ENCODE measurements at places on chromosomes 16 and 17.

GRCh38 chr17:76038050-76038449 is 10.9 kb upstream of the EVPL start:
- ATAC-seq = no peak

DNA sequence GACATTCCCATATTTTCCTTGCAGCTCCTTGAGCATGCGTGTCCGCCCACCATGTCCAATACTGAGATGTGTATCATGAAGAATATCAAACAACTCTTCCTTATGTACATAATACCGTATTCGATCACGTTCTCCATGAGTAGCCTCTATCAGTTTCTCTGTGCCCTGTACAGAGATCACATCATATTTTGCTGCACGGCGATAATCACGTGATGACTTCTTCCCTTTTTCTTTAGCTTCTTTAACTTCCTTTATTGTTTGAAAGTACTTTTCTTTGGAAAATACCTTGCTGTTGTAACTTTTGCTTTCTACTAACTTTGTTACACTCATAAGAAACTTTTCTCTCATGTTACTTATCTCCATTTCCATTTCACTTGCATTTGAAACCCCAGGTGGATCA is 6.6 kb downstream of the KRABD2 start:
- no peak for ATAC-seq

- ATAC-seq = peak; percentile 20
Observed at GRCh38 chr16:3992297-3993051, 112.0 kb upstream of the CREBBP start.

DNA sequence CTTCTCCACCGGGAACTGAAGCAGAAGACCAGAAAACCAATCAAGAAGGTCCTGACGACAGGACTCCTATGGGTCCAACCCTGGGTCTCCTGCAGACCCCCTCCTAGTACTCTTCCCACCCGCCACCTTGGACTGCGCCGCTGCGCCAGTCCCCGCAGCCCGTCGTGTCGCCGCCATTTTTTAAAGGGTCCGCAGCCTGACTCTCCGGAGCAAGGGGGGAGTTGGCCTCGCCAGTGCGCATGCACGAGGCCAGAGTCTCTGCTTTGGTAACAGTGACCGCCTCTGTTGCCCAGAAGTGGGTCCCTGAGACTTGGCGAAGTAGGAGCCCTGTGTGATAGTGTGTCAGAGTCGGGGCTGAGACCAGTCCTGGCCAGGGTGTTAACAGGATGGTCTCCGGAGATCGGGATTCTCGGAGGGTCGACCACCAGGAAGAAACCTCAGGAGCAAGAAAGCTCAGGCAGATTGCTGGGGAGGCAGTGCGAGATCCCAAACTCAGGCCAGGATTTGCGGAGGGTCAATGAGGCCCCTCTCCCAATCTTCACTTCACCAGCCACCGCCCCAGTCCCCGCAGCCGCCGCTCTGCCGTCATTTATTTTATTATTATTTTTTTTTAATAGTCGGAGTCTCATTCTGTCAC is 612.5 kb downstream of the KCNJ18 start:
- peak; percentile 24 for ATAC-seq

DNA sequence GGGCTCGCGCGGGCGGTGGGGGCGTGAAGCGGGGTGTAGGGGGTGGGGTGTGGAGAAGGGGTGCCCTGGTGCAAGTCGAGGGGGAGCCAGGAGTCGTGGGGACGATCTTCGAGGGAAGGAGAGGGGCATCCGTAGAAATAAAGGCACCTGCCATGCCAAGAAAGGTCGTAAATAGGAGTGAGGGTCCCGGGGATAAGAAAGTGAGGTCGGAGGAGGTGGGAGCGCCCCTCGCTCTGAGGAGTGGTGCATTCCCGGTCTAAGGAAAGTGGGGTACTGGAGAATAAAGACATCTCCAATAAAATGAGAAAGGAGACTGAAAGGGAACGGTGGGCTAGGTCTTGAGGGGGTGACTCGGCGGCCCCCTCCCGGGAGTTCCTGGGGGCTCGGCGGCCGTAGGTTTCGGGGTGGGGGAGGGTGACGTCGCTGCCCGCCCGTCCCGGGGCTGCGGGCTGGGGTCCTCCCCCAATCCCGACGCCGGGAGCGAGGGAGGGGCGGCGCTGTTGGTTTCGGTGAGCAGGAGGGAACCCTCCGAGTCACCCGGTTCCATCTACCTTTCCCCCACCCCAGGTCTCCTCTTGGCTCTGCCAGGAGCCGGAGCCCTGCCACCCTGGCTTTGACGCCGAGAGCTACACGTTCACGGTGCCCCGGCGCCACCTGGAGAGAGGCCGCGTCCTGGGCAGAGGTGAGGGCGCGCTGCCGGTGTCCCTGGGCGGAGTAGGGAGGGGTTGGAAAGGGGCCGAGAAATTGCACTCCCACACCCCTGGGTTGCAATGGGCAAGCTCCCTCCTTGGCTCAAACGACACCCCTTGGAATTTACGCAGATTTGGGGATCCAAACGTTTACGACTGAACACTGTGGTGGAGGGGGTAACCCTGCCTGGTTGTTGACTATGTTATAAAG is 888 bp downstream of the CDH1 start:
- ATAC-seq = peak; percentile 14

GRCh38 chr17:73343168-73343634 is 31.4 kb upstream of the CDC42EP4 start:
- ATAC-seq = no peak

DNA sequence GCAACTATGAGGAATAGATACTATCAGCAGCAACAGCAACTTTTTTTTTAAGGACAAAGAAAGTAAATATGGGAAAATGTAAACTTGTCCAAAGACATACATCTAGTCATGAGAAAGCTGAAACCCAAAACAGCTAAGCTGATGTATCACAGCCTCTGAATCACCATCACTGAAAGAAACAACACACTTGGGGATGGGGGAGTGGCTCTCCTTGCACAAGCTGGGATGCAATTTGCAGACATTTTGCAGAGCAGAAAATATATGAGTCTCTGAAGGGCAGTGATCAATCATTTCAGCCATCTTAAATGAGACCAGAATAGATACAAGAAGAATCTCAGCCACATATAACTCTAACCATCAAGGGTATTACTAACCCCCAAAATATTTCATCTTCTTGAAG is 79.1 kb downstream of the GRIN2A start:
- ATAC-seq = no peak

- ATAC-seq = peak; percentile 40
Observed at GRCh38 chr17:50468304-50469207, at the start of gene CHAD. TSS of gene CHAD (minus strand) at chr17:50468880. CDS start at chr17:50468813, 67 bp downstream.

DNA sequence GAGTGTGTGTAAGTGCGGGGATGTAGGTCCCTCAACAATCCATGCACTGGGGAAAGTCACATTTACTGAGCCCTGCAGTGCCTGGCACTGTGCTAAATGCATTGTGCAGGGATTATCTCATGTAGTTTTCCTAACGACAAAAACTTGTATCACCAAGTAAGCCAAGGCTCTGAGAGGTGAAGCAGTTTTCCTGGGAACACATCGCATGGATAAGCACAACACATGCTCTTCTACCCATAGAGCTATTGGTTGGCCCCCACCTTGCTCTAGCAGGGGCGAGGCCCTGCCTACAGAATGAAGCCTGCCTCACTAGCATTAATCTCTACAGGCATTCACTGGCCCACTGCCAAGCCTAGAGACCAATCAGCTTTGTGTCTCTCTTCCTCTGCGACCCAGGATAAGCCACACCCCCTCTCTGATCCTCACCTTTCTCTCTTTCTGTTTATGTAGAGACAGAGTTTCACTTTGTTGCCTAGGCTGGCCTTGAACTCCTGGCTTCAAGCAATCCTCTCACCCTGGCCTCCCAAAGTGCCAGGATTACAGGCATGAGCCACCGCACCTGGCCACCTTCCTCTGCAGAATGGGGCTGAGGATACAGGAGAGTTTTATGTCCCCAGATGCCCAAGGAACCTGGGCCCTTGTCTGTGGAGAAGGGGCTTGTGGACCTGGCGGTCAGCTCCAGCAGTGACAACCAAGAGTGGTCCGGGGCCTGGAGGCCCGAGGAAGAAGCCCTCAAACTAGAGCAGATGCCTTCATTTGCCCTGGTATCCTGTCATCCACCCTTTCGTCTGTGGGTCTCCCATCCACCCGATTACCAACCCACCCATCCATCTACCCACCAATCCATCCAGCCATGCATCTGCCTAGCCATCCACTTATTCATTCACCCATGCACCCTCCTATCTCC is 12.8 kb downstream of the CDH16 start:
- no peak for ATAC-seq

- ATAC-seq = peak; percentile 89
Observed at GRCh38 chr17:40480501-40481003, 20.9 kb downstream of the TNS4 start.

DNA sequence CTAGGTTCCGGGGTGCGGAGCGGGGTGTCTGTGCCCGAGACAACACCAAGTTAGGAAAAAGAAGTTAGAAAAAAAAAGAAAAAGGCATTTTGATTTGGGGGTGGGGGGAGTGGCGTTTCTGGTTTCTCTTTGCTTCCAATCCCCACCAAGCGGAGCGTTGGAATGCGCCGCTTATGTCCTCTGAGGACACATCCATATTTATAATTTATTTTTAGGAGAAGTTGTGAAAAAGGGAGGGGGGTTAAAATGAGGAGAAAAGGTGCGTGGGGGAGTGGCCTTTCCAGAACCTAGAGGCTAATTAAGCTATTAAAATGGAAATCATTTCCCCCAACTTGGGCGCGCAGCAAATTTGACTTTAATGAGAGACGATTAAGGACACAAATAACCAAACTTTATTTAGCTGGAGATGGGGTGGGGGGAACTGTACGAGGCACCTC is 232.1 kb downstream of the MRTFB start:
- no peak for ATAC-seq

GRCh38 chr17:78991906-78992532 is 12.3 kb upstream of the LGALS3BP start:
- ATAC-seq = no peak

DNA sequence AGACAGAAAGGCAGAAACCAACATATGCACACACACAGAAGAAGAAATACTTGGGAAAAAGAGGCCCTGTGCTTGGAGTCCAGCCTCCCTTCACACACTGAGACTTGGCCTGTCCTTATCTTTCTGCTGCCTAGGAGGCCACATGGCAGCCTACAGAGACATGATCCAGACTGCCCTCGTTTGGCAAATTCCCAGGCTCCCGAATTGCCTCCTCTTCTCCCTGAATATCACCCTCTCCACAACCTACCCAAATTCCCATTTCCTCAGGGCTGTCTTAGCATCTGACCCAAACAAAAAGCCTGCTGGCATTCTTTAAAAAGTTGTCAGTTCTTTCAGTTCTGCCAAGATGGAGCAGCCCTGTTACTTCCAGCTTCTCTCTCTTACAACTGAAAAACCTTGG is 59.8 kb downstream of the DNAH17 start:
- no peak for ATAC-seq

DNA sequence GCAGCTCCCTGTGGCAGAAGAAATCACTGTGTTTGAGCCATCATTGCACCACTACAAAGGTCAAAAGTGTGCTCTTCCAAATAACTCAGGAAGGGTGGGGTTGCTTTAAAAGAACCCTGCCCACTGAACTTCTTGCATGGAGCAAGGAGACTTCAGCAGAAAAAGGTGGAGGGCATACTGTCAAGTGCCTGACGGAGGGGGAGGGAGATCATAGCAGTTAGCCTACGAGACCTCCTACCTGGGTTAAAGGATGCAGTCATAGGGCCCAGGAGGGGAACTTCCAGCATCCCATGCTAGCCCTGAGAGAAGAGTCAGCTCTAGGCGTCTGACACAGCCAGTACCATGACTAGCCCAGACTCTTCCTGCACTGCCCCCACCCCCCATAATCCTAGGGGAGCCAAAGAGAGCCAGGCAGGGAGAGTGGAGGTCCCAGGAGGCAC is 45.3 kb upstream of the MSI2 start:
- ATAC-seq = no peak

DNA sequence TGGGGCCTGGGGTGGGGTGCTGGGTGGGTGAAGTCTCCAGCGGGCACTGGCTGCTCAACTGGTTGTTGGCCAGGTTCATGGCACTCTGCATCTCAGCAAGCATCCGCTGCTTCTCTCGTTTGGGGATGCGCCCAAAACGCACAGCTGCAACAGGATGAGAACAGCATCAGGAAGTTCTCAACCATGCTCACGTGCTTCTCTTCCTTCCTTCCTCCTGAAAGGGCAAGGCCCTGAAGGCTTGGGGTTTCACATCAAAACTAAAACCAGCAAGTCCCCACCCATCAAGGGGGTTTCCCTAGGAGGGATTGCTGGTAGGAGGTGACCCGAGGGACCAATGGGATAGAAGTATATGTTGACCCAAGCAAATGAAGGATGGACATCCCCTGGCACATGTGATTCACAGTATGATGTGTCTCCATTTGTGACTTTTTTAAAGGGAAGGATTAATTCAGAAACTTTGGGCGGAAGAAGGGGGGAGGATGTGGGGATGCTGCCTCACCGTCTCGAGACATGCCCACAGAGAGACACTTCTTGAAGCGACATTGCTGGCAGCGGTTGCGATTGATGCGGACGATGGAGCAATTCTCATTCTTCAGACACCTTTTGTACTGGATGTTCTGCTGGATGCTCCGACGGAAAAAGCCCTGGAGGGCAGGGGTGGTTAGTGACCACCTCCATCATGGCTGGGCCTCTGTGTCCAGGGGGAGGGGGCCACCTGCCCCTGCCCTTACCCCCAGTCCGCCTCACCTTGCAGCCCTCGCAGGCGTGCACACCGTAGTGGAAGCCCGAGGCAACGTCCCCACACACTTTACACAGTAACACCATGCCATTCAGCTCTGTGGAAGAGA is 4.2 kb downstream of the NR1D1 start:
- peak; percentile 84 for ATAC-seq

GRCh38 chr16:20812510-20812909 is 6.2 kb downstream of the REXO5 start:
- no peak for ATAC-seq

- no peak for ATAC-seq
Observed at GRCh38 chr16:26740771-26741170, 326.0 kb upstream of the C16orf82 start.

DNA sequence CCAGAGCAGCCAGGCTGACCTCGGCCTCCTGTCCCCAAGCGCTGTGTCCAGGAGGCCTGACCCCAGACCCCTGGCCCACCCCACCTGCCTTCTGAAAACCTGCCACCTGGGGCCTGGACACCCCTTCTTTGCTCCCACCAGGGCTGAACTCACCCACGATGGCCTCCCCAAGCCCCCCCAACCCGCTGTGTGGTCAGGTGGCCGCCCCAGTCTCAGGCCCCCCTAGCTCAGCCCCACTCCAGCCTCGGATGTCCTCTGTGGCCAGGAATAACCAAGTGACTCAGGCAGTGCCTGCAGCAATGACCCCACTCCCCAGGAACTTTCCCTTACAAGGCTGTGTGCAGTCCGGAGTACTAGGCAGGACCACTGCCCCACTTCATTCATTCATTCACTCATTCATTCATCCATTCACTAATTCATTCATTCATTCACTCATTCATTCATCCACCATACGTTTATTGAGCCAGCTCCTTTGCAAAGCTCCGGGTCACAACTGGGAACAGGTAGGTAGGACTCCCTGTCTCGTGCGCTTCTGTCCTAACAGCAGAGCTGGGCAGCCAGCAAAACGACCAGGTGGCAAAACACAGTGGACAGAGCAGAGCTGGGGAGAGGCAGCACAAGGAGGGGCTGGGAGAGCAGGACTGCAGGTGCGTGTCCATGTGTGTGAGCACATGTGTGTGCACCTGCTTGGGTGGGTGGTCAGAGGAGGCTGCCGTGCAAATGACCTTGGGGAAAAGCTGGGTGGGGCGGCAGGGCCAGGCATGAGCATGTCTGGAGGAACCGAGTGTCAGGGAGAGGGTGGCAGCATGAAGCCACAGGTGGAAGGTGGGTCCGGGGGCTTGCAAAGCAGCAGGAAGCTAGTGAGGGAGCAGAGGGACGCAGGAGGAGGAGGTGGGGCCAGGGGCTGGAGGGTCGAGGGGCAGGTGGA is 75.8 kb upstream of the CBX4 start:
- no peak for ATAC-seq

- no peak for ATAC-seq
Observed at GRCh38 chr17:42338427-42338985, 49.7 kb downstream of the STAT3 start.
